Ammon's horn (tissue), 1 donor: ENCODE measurements at places on chromosomes 1 and 21.

- DNase-seq = no peak
Measured at GRCh38 chr1:232486006-232486405, 143.9 kb downstream of the SIPA1L2 start.

- DNase-seq = no peak
Measured at GRCh38 chr1:204460346-204460745, 34.3 kb downstream of the PIK3C2B start.

GRCh38 chr1:227318016-227318852 lies at the start of gene CDC42BPA:
CDC42BPA (minus strand) TSS chr1:227318492; CDS start chr1:227317182, 1,310 bp downstream.
- peak; percentile 89 for DNase-seq

GRCh38 chr21:36584980-36585940 lies 105.3 kb upstream of the CLDN14 start:
- DNase-seq = no peak

GRCh38 chr1:215992620-215993019 lies 425.5 kb downstream of the KCTD3 start:
- peak; percentile 41 for DNase-seq

GRCh38 chr1:161121042-161121650 lies 3.2 kb downstream of the NIT1 start:
- DNase-seq = no peak

- DNase-seq = no peak
Measured at GRCh38 chr1:206833801-206834200, 31.6 kb upstream of the IL20 start.
